ENCODE measurements at places on chromosomes 12 and 14.

DNA sequence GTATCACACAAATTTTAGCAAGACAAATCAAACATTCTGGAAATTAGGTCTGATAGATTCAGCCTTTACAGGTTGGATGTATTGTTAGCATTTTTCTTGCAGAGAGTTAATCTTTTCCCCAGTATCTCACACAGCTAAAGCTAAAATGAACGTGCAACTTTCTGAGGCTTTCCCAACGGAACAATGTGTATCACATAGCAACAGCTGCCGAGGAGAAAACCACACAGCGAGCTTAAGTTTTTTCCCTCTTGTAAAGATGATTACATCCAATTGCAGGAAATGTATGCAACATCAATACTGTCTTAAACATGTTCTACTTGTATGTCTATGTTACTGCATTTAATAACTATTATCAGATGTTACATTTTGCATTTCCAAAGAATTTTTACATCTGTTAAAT is 182.2 kb downstream of the CCDC59 start:
- DNase-seq = no peak

DNA sequence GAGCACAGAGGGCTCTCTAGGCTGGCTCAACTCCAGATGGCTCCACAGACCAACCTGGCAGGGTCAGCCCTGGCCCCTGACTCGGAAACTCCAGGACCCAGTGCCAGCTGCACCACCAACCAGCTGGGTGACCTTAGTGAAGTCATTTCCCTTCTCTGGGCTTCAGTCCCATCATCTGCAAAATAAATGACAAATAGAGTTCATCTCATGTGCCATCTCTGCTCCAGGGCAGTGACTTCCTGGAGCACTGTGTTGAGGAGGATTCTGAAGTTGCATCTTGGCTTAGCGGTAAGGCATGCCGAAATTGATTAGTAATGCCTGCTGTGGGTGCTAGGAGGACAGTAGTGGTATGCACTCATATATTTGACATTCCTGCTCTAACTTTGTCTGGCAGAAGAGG is 31.5 kb downstream of the DTX1 start:
- no peak for DNase-seq

GRCh38 chr14:58138714-58139482 is 13.1 kb downstream of the ARMH4 start:
- no peak for DNase-seq

- DNase-seq = no peak
Observed at GRCh38 chr12:118311666-118312065, 61.0 kb downstream of the TAOK3 start.

DNA sequence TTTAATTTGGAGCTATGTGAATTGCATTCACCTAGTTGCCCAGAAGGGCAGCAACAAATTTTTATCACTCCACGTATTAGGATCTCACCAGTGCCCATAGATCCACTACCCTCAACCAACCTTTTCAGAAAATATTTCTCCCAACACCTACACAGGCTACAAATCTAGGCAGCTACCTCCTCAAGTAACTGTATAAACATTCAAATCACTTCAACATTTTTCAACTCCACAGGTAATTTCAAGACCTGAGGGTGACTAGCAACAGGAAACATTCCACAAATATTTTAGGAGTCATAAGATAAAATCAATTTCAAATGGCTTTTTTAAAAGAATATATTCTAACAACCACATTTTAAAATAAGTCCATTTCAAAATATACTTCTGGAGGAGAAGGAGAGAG is 12.9 kb downstream of the PHLDA1 start:
- no peak for DNase-seq

GRCh38 chr14:94844593-94845152 is 74.8 kb upstream of the GSC start:
- no peak for DNase-seq

GRCh38 chr14:58750321-58751269 is 112.8 kb downstream of the DACT1 start:
- DNase-seq = no peak

DNA sequence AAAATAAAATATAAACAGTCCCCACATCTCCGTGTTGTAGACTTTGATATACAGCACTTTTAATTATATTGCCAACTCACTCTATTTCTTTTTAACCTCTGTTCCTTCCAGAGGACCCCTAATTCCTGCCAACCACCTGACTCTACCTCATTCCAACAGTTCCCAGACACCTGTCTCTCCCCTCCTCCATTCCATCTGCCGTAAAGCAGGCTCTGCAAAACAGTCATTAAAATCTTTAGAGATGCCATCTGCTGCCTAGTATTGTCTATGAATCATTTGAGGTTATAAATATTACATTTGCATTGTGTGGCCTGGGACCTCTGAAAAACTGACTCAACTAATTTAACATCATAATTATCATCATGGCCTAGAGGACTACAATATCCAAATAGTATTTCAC is 148.8 kb upstream of the DCN start:
- DNase-seq = no peak

GRCh38 chr14:21498540-21499526 is 12.3 kb downstream of the METTL3 start:
- DNase-seq = peak; percentile 58

- no peak for DNase-seq
Observed at GRCh38 chr12:23133471-23133870, 508.5 kb downstream of the ETNK1 start.

DNA sequence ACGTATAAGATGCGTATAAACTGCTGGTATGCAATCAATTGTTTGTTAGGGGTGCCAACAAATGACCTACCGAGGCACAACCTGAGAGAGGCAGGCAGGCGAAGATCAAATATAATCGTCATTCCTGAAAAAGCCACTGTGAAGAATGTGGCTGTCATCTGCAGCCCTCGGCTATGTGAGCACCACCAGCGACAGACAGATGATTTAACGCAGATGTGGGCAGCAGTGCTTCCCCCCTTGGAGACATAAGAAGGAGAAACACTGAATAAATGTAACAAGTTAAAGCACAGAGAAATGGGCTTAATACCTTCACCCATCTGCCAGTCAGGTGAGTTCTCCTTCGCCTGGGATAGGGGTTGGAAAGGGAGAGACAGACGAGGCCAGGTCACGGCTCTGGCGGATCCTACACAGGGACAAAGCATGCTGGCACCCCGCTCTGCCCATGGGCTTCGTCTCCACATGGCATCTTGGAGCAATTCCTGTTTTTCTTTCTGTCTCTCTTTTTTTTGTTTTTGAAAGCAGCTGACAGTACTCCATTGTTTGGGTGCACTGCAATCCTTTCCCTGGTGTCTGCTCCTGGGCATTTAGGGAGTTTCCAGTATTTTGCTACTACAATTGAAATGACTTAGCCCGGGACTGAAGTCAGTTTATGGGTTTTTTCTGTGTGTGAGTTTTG is 28.1 kb downstream of the TNFAIP2 start:
- no peak for DNase-seq

DNA sequence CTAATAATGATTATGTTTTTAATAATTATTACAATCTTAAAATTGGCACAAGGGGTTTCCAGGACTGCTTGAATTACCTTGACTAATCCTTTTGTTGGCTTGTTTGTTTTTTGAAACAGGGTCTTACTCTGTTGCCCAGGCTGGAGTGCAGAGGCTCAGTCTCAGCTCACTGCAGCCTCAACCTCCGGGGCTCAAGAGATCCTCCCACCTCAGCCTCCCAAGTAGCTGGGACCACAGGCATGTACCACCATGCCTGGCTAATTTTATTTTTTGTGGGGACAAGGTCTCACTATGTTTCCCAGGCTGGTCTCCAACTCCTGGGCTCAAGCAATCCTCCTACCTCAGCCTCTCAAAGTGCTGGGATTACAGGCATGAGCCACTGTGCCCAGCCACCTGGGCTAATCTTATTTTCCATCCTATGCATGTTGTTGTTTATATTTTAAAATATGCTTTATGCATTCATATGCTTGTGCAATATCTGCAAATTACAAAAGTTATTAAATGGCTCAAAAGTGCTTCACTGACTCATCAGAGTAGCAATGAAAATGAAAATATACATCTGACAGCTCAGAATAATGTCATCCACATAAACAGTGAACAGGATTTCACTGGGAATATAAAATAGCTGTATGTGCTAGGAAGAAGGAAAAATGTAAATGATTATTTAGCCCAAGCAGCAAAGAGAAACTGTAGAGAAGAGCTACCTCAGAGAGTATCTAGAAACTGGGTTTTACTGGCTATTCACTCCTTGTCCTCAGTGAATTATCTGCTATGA is 24.8 kb upstream of the PLEKHG6 start:
- DNase-seq = peak; percentile 60

DNA sequence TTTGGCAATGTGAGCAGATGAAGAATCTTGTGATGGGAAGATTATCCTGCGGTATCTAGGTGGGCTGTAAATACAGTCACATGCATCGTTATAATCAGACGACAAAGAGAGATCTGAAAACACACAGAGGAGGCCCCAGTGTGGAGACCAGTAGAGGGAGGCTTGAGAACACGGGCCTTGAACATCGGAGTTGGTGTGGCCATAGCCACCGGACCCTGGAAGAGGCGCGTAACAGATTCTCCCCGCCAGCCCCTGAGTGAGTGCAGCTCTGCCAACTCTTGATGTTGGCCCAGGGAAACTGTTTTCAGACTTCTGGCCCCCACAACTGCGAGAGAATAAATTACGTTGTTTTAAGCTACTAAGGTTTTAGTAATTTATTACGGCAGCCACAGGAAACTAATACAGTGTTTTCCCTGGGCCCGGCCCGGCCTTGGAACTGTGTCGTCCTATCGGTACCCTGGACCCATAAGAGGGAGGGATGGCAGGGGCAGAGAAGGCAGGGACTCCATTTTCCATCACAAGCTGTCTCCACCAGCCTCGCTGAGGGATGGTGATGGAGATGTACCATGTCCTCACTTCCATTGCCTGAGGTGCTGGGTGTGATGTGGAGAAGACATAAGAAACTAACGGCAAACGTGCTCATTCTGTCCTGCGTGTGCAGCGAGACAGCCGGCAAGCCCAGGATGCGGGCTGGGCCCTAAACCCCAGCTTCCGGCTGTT is 91.6 kb downstream of the NTF3 start:
- no peak for DNase-seq

GRCh38 chr14:43795600-43796228 is 711.4 kb downstream of the FSCB start:
- no peak for DNase-seq

DNA sequence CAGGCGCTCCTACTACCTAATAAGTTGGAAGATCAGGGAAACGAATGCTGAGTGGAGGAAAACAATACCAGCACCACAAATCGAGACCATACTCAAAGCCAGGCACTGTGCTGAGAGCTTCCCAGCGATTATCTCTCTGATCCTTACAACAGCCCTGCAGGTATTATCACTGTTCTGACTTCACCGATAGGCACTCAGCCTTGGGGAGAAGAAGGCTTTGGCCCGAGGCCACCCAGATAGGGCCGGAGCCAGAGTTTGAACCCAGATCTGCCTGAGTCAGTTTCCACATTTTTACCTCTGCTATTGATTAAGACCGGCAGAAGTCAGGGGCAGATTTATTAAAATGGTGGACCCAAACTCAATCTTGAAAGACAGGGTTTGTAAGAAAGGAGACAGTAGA is 4.9 kb downstream of the SVOP start:
- no peak for DNase-seq

GRCh38 chr14:61516118-61516743 is 179.1 kb upstream of the HIF1A start:
- DNase-seq = peak; percentile 62

DNA sequence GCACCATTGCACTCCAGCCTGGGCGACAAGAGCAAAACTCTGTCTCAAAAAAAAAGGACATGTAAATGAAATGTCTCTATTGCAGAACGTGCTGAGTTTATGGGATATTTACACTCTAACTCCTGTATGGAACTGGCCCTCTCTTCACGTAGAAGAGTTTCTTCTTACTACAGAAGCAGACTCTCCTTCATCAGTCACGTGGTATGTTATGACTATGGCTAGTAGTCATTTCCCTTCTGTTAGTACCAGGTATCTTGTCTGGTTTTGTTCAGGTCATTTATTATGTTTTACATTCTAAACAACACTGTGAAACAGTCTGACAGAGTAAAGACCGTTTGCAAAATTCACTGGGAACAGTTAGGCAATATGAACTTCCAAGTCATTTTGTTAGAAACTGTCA is 20.3 kb downstream of the KNTC1 start:
- DNase-seq = no peak

- DNase-seq = peak; percentile 68
Observed at GRCh38 chr12:57632958-57633840, at the start of gene B4GALNT1. B4GALNT1 (minus strand) TSS chr12:57633201; CDS start chr12:57632132, 1,069 bp downstream.

- DNase-seq = peak; percentile 89
Observed at GRCh38 chr14:103109535-103110441, 13.5 kb upstream of the TNFAIP2 start.

GRCh38 chr12:86623267-86623666 is 367.1 kb upstream of the MGAT4C start:
- DNase-seq = no peak

GRCh38 chr14:41605550-41606281 is 960 bp upstream of the LRFN5 start:
- DNase-seq = no peak

DNA sequence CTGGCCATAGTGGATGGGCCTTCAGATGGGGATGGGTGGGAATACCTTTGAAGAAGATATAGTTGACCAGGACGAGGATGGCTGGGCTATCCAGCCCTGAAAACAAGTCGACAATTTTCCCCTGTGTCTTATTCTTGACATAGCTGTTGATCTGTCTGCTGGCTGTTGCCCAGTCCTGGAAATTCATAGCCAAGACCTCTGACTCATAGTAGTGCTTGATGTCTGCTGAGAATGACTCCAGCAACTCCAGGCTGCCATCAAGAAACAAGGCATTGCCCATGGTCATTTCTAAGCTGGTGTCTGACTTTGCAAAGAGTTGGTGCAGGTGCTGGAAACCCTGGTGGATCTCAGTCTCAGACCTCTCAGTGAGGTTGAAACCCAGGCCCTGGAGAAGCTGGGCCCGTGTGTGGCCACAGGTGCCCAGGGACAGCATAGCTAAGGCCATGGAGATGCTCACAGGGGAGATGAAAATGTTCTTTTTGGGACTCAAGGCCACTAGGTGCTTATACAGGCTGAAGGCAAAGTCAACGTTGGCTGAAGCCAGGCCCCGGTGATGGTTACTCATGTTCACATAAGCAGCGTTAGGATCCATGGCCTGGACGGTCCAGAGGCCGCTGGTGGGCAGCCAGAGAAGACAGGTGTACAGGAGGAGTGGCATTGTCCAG is 9.0 kb downstream of the SERPINA6 start:
- peak; percentile 23 for DNase-seq

DNA sequence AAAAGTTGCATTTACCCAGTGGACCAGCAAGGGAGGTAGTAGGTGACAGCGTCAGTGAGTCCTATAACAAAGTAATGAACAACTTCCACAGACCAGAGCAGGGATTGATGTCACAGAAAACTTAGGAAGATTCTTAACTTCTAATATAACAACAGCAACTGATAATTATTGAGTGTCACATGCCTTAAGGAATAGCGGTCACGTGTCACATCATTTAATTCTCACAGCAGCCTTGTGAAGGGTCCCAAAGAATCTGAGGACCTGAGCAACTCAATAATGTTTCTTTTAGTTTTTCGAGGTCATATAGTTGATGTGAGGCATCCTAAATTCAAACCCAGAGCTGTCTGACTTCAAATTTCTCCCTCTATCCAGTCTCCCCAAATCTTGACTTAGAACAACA is 422.2 kb downstream of the EGLN3 start:
- DNase-seq = no peak

GRCh38 chr12:2836574-2836973 is 1.7 kb upstream of the NRIP2 start:
- no peak for DNase-seq

- DNase-seq = peak; percentile 73
Observed at GRCh38 chr12:102847131-102847530, 69.9 kb downstream of the PAH start.

All from EH (cell line).